Activated naive CD4-positive, alpha-beta T cell treated with anti-CD3 and anti-CD28 coated beads for 36 hours (primary cell): ENCODE measurements at places on chromosomes 1 and 21.
A peak's percentile ranks its signal among the peaks of the same experiment; 100 is the strongest.

- no peak for DNase-seq
Measured at GRCh38 chr1:160338580-160338979, 4.5 kb downstream of the COPA start.

- peak; percentile 86 for DNase-seq
Measured at GRCh38 chr1:18965206-18966173, 9.0 kb upstream of the IFFO2 start.

DNA sequence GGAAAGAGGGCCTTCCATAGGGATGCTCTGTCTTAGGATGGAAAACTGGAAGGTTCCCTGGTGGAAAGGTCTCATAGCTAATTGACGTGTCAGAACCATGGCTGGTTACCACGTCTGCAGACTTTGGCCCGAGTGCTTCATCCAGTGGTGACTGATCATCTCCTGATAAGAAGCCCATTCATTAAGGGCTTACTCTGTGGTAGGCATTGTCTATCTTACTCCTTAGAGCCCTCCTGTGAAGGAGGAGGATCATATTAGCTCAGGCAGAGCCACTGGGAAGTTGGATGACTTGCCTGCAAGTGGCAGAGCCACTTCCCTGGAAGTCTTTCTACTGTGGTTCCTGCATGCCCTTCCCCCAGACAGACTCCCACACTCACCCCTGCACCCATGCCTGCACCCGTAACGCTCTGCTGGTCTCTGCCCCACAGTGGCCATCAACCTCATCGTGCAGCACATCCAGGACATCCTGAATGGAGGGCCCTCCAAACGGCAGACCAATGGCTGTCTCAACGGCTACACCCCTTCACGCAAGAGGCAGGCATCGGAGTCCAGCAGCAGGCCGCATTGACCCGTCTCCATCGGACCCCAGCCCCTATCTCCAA lies 79.9 kb downstream of the UCK2 start:
- no peak for DNase-seq

DNA sequence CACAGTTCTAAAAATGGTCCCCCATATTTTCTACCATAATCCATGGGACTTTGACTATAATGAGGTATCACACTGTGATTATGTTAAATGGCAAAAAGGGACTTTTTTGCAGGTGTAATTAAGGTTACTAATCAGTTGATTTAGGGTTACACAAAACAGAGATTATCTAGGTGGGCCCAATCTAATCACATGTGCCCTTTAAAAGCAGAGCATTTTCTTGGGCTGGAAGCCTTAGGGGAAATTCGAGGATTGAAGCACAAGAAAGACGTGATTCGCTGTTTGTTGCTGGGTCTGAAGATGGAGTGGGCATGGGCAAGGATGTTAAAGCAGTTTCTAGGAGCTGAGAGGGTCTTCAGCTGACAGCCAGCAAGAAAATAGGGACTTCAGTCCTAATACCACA lies 13.4 kb downstream of the RAVER2 start:
- DNase-seq: no peak

GRCh38 chr1:15908597-15908996 lies 61.1 kb downstream of the SPEN start:
- no peak for DNase-seq

- no peak for DNase-seq
Measured at GRCh38 chr21:37041706-37042271, 31.1 kb downstream of the PIGP start.
